ENCODE measurements at places on chromosomes 7 and 10.

DNA sequence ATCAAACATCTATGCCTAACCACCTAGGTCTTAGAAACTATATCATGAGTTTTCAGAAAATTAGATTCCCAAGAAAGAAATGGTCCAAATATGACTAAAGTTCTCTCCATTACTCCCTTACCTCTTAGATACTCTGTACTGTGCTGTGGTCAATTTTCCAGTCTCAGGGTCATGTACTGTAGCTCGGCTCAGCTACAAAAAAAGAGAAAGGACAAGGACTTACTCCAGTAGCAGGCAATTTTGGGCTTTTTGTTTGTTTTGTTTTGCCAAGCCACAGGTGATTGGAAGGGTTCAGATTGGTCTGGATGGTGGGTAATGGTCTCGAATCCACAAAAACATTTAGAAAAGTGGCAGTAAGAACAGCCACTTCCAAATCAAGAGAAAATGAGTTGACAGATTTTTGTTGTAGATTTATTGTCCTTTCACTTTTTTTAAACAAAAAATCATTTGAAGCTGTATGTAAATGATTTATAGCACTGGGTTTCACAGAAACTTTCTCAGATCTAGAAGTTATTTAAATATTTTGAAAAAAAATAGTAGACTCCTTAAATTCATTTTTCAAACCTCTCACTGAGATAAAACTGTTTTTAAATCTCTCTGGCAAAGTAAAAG, 52.8 kb downstream of the P4HA1 start:
- no peak for DNase-seq

GRCh38 chr10:103951942-103952341, 15.0 kb upstream of the SLK start:
- DNase-seq: no peak

DNA sequence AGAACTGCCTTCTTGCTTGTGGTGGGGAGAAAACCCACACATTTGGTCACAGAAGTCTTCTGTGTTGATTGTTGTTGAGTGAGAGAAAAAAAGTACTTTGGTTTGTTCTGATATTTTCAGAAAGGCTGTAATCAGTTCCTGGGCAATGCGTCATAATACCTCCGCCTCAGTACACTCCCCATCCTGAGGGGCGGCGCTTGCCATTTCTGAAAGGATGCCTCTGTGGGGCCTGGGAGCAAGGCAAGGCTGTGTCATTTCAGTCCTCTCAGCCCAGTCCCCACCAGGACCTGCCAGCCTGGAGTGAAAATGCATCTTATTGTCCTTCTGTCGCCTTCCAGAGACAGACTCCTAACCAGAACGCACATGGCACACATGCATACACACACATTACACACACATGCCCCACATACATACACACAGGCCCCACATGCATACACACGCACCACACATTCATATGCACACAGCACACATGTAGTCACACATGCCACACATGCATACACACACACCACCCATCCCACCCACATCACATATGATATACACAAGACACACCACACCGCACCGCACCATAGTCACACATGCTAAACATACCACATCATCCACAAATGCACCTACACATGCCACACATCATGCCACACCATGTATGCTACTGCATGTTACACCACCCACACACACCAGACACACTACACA, 90.0 kb downstream of the CXCL12 start:
- DNase-seq: no peak

DNA sequence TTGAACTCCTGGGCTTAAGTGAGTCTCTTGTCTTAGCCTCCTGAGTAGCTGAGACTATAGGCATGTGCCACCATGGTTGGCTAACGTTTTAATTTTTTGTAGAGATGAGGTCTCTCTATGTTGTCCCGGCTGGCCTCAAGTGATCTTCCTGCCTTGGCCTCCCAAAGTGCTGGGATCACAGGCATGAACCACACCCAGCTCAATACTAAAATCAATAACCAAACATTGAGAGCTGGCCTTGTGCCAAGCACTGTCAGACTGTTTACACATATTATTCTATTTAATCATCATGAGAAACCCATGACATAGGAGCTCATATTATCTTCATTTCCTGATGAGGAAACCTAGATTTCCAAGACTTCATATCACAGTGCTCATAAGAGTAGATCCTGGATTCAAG, 251.2 kb downstream of the BAMBI start:
- no peak for DNase-seq

- DNase-seq: no peak
Observed at GRCh38 chr7:47887016-47887640, 61.1 kb downstream of the PKD1L1 start.

GRCh38 chr7:149638566-149639320, 134.6 kb downstream of the ZNF467 start:
- no peak for DNase-seq

DNA sequence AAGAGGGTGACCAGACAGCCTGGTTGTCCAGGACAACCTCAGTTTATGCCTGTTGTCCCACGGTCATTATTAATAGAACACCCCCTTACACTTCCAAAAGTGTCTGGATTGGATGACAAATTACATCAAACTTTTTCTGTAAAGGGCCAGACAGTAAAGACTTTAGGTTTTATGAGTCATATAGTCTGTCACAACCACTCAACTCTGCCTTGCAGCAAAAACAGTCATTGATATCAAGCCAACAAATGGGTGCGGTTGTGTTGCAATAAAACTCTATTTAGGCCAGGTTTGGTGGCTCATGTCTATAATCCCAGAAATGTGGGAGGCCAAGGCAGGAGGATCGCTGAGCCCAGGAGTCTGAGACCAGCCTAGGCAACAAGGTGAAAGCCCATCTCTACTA, 66.7 kb upstream of the ATP6V0A4 start:
- DNase-seq: no peak

- no peak for DNase-seq
Observed at GRCh38 chr10:627032-627992, 62.2 kb downstream of the DIP2C start.

- no peak for DNase-seq
Observed at GRCh38 chr7:31816810-31817209, 129.8 kb downstream of the PPP1R17 start.

GRCh38 chr10:88244781-88245625, 338.1 kb downstream of the RNLS start:
- DNase-seq: no peak

- no peak for DNase-seq
Observed at GRCh38 chr10:655184-655583, 34.3 kb downstream of the DIP2C start.

GRCh38 chr7:10632712-10633111, 341.0 kb upstream of the PHF14 start:
- no peak for DNase-seq

DNA sequence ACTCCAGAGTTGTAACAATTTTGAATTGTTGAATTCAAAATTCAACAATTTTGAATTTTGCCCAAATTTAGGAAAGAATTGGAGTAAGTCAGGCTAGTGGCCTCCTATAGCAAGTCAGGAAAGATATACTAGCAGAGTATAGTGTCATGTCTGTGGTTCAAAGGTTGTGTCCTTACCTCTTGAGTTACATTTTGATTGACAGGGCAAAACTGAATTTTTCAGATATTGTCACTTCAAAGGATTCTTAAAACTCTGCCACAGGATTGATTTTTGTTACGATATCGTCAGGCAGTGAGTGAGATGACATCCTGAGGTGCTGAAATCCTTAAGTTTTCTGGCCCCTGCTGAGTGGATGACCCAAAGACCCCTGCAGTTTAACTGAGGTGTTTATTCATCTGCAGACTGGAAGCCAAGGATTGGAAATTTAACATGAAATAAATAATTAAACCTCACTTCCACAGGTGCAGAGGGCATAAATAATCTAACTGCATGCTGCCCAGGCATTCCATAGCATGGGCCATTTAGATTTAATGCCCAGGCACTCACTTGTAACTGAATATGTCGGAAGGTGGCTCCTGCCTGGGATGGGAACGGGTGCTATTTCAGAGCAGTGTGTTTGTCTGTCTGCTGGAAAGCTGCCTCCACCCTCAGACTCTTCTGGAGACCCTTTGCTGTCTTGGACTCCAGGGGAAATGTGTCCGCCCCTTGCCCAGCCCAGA, 50.8 kb downstream of the RBM20 start:
- no peak for DNase-seq

GRCh38 chr7:47697543-47697942, 115.6 kb upstream of the TNS3 start:
- DNase-seq: no peak

DNA sequence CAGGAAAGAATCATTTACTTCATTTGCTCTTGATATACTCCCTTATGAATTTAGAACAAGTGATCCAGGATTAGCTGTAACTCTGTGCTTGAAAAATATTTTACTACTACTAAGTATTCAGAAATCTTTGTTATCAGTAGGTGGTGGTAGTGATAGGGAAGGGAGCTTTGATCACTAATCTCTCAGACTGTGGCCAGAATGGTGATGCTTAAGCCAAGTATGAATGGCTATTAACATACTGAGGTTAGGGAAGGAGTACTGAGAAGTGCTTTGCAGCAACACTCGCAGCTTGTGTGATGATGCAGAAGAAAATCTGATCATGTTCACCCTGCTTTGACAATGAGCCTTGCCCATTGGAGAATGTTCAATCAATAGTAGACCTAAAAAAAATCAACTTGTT, 29.3 kb downstream of the AP3M1 start:
- no peak for DNase-seq

DNA sequence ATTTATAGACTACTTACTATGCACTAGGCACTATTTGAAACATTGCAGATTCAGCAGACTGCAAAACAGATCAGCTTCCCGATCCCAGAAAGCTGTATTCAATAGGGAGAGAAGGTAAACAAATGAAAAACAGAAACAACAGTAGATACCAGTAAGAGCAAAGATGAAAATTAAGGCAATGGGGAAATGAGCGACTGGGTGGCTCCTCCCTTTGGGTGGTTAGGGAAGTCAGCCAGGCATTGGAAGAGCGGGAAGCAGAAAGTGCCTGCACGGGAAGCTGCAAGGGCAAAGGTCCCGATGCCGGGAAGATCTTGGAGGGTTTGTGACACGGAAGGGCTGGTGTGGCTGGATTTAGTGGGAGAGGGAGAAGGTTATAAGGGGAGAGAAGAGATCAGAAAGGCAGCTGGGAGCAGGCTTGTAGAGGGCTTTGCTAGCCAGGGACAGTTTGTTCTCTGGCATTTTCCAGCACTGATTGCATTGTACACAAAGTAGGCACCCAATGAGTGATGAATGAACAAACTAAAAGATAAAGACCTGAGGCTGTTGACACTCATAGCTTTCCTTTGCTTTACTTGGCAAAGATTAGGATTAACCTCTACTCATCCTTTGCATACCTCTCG, 67.8 kb downstream of the NAMPT start:
- DNase-seq: no peak

DNA sequence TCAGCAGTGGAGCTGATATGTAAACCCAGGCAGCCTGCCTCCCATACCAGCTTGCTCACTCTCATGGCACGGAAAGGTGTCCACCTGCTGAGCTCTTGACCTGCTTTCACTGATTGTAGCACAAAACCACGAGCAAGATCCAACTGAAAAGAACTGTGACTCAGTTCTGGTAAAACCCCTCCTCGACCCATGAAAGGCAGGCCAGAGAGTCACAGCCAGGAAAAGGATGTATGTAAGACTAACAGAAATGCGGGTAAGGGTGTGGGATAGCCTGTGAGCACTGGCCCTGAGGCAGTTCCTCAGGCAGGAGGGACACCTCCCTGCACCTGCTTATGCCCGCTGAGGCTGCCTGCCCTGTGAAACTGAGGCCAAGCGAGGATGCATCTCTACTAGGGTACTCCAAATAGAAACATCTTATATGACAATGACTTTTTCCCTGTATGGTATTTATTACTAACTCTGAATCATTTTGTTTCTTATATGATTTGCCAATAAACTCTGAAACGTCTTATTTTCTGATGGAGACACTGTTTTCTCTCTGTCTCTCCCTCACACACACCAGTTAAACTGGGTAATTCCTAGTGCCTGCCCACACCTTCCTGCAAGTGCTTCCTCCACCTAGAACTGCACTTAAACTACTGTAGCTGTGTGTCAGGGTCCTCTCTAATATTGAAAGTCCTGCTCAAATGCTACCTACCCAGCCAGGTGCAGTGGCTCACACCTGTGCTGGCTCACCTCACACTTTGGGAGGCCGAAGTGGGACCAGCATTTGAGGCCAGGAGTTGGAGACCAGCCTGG, 73.3 kb upstream of the GHITM start:
- no peak for DNase-seq

GRCh38 chr7:43697690-43698089, 31.6 kb downstream of the COA1 start:
- no peak for DNase-seq

DNA sequence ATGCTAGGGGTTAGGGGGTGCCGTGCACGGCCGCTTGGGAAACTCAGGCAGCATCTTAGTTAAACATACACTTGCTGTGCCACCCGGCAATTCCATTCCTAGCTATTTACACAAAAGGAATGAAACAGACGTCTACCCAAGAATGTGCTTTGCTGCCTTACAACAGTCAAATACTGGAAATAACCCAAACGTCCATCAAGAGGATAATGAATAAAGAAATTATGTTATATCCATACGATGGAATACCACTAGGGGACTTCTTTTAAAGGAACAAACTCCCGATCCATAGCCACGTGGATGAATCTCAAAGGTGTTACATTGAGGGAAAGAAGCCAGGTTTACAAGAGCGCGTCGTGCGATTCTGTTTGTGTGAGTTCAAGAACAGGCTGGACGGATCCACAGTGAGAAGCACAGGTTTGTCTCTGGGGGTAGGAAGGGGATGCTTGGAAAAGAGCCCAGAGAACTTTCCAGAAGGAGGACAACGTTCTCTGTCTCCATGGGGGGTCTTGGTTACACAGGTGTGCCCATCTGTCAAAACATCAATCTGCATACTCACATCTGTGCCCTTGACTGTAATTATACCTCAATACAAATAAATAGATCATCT, 41.8 kb downstream of the STK32C start:
- DNase-seq: no peak

GRCh38 chr7:112252691-112253090, 46.2 kb downstream of the ZNF277 start:
- no peak for DNase-seq

DNA sequence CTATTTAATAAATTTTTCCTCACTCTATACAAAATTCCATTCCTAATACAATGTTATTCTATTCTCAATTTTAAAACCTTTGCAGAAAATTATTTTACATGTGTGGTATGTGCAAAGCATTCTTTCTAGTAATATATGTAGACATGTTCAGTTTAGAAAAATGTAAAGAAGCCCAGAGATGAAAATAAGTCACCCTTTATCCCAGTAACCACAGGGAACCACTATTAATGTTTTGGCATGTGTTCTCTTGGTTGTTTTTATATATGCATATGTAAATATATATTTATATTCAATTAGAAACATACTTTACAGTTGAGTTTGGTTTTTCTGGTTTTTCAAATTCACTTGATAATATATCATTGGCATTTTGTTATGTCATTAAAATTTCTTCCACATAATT, 14.8 kb upstream of the GLCCI1 start:
- no peak for DNase-seq

GRCh38 chr7:29300649-29301048, 106.1 kb downstream of the CHN2 start:
- DNase-seq: no peak

- DNase-seq: no peak
Observed at GRCh38 chr7:66183700-66184099, 21.4 kb upstream of the TPST1 start.

All from GM12891 (cell line).